ENCODE measurements at places on chromosomes 4 and X.

GRCh38 chr4:43556262-43556661, 663.7 kb downstream of the GRXCR1 start:
- no peak for DNase-seq

DNA sequence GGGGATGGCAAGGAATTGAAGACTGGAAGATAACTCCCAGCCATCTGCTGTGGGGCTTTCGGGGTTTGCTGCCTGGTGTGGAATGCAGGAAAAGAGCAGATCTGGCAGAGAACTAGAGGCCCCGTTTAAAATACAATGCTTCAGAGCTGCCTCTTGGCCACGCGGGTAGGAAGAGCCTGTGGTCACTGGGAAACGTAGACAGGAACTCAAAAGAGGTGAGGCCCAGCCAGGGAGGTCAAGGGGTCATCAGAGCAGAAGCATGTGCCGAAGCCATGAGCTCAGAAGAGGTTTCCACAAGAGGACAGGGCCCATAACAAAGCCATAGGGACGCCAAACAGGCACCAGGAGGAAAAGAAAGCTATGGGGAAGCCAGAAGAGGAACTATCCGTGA, 14.5 kb upstream of the STS start:
- DNase-seq, result no peak

- no peak for DNase-seq
These were observed 192.7 kb upstream of the STS start for GRCh38 chrX:6954836-6955235.

- no peak for DNase-seq
These were observed 76.6 kb downstream of the LIMCH1 start for GRCh38 chr4:41614519-41614918.

DNA sequence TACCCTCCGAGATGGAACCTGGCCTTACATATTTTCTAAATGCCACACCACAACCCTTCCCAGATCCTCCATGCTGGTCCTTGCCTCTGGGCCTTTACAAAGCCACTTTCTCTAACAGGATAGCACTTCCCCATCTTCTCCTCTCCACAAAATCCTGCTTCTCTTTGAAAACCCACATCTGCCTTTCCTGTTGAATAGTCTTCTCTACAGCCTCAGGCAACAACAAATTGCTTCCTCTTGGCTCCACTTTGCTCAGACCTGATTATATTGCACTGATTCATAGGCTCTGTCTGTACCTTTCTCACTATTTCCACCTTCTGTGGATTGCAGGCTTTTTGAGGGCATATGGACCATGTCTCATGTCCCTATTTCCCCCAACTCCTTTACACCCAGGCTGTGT, 203.7 kb upstream of the MBNL3 start:
- DNase-seq, result no peak

- no peak for DNase-seq
These were observed 95.1 kb downstream of the TSPAN7 start for GRCh38 chrX:38656350-38656915.

DNA sequence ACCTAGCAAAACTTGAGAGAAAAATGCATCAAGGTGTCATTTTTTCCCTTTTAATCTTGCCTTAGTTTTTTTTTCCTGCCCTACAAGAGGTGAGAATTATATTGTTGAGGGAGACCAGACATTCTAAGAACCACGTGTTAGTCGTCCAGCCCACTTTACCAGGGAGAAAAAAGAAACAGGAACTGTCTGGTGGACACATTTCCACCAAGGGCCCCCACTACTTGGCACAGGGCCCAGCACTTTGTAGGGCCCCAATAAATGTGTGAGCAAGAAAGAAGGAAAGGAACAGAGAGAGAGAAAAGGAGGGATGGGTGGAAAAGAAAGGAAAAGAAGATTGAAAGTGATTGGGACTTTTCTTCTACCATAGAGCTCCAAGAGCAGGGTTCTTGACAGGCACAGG, 3.9 kb upstream of the EGFL6 start:
- DNase-seq, result no peak

DNA sequence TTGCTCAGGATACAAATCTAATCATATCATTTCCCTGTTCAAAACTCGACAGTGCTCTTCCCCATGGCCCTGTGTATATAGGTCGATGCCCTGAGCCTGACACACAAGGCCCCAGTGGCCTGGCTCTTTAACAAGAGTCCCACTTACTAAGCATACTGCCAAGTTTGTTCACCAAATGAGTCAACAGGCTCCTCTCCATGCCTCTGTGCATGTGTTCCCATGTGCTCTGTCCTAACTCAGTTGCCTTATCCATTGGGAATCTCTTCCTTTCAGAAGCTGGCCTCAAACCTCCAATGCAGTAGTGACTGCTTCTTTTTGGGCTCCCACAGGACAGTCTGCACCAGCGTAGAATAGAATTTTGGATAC, 18.9 kb upstream of the CXCR3 start:
- DNase-seq, result no peak

DNA sequence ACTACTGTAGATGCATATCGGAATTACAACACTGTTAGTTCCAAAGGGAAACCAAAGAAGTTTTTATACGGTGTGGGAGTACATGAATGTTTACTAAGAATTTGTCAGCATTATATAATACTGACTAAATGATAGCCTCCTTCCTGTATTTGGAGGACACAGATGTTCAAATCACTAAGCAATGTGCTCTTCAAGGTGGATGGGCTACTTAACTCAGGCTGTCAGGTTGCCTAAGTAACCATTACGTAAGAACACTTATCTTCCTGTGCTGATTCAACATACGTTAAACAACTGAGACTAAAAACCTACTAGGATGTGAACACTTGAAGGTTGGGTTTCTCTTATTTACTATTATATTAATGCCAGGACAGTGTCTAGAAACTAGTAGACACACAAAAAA, 81.9 kb upstream of the HPGD start:
- DNase-seq, result no peak

DNA sequence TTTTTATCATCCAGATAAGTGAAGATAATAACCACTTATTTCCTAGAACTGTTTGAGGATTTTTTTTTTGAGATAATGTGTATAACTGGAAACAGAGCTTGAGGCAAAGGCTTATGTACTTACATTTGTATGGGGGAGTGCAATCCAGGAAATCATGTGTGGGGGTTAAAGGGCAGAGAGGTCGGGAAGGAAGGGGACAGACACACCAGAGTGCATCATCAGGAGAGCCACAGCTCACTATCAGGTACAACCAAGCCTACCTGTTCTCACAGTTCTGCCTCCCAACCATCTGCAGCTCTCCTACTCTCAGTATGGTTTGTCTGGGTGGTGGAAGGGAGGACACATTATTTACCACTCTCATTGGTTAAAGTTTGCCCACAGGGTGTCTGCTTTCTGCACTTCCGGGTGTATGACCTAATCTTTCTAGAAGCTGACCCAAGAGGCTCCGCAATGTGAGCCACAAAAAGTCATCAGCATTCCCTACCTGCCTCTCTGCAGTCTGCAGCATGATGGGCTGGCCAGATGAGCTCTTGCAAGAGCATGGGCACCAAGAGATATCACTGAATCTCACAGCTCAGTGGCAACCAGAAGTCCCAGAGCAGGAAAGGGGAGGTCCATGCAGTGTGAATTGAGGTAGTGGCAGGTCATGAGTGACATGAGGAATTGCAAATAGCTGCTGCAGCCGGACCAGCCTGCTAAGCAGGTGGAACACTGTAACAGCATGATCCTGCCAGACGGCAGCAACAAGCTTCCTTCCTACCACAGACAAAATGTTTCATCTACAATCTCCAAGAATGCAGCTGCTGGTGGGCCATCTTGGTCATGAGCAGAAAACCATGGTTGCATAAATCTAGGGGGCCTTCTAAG, 36.9 kb upstream of the SPRY1 start:
- DNase-seq, result no peak

GRCh38 chrX:13778916-13779315, 38.0 kb downstream of the GPM6B start:
- DNase-seq, result no peak

- no peak for DNase-seq
These were observed 991.3 kb upstream of the DIAPH2 start for GRCh38 chrX:95693365-95693764.

DNA sequence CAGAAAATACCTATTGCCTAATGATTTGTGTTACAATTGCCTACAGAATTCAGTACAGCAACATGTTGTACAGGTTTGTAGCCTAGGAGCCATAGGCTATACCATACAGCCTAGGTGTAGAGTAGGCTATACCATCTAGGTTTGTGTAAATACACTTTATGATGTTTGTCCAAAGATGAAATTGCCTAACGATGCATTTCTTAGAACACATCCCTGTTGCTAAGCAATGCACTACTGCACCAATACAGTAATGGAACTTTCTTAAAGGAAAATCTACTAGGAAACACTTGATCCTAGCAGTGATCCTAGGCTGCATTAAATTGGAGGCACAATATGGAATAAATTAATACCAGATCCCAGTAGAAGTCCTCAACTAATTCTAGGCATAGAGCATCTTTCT, 18.3 kb downstream of the NOA1 start:
- no peak for DNase-seq

DNA sequence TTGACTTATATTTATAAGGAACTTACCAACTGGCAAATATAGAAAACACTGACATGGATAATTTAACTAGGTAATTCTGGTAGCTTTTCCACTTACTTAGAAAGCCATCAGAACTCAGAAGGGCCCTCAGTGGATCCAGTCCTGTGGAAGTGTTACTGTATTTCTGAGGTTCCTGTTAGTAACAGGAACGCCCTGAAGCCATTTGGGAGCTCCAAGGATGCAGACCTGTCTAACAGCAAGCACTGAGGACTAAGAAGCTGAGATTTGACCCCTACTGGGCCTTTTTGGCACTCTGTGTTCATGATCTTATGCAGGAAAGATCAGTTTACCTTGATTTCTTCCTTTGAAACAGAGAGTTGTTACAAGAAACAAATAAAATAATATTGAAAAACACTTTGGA, 46.0 kb upstream of the TLL1 start:
- DNase-seq, result no peak

- DNase-seq, result no peak
These were observed 32.5 kb downstream of the HMGB2 start for GRCh38 chr4:173301518-173302201.

DNA sequence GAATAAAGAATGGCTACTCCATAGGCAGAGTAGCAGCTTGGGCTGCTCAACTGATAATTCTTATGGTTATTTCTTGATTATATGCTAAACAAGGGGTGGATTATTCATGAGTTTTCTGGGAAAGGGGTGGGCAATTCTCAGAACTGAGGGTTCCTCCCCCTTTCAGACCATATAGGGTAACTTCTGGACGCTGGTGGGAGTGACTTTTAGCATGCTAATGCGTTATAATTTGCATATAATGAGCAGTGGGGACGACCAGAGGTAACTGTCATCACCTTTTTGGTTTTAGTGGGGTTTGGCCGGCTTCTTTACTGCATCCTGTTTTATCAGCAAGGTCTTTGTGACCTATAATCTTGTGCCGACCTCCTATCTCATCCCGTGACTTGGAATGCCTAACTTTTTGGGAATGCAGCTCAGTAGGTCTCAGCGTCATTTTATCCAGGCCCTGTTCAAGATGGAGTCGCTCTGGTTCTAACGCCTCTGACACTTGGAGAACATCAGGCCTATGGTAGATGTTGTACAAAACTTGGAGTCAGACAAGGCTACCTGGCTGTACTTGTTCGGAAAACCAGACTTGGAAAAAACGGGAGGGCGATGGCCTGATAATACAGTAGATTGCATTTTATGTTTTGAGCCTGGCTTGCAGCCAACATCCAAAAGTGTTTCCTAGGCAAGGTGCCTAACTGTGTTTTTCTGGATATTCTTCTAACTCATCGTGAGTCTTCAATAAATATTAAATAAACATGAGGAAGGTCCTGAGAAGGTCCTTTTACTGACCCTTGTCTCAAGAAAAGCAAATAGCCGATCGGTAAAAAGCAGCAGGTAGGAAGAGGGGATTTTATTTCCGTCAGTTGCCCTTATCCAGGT, 1.8 kb upstream of the TMEM164 start:
- no peak for DNase-seq

DNA sequence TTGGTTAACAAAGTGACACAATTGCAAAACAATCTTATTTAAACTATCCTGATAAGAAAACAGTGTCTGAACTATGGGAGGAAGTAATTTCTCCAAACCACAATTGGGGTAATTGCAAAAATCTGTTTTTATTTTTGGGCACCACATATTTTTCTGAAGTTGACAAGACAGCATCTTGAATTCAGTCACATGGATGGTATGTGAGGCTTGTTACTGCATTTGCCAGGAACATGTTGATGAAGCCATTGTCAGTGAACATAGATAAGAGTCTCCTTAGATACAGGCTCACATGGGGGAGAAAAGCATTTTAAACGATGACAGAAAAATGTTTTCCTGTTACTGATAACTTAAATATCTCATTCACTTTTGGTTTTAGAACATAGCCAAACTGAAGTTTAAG, 5.5 kb upstream of the USP53 start:
- DNase-seq, result no peak

- DNase-seq, result no peak
These were observed 16.2 kb upstream of the PUDP start for GRCh38 chrX:7164174-7164573.

Data from testis (tissue), 5 donors.